Astrocyte (in vitro differentiated cells and primary cell): ENCODE measurements at places on chromosomes 11 and 22. TPM values are rescaled to one million over a fixed set of nuclear protein-coding genes. Genes with fewer than 3 reads are reported as not detected.

DNA sequence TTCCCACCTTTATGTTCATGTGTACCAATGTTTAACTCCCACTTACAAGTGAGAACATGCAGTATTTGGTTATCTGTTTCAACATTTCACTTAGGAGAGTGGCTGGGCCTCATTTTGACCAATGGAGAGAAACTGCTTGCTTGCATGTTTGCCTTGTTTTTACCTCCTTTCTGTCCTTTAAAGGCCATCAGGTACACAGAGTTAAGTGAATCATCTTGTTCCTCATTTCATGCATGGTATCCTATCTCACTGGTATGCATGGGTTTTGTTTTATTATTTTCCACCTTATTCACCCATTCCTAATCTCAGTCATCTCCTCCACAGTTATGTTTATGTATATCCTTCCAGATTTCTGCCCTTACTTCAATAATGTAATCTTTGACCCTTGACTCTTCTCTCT is 101.0 kb downstream of the ELP4 start:
- DNase-seq, result no peak

DNA sequence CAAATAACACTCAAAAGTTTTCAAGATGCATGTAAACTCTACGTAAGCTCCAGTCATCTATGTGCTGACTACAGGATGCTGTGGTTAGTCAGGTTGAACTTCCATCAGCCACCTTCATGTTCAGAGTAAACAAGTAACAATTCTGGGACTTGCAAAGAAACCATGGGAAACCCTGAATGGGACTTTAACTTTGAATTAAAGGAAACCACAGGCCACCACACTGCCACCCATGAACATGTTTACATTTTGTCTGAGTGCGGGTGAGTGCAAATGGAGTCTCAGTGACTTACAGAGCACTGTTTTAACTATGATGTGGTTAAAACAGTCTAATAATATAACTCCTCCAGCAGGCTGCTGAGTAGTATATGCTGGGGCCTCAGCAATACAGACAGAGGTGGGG is 12.9 kb upstream of the SYTL2 start:
- DNase-seq, result no peak

DNA sequence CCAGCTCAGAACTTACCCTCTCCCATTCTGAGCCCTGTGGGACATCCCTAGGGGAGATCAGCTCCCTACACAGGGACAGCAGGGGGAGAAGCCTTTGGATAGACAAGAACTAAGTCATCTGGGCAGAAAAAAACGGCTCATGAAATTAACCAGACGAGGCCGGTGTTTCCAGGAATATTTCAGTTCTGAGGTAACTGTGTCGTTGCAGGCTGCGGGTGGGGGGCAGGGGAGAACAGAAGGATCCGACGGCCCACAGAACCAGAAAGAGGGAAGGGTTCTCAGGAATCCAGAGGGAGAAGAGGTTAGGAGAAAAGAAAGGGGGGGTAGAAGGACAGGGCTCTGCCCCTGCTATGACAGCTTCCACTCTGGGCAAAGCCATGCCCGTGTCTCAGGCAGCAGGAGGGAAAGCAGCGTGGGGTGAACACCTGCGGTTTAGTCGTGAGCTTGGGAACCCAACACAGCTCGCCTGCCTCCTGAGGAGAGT is 3.6 kb downstream of the CLCF1 start:
- DNase-seq, result no peak

- DNase-seq, result no peak
Observed at GRCh38 chr11:3093281-3094191, 36.3 kb upstream of the CARS1 start.

Gene ST14
- 1.4 and 4.2 TPM in 2 replicates for total RNA-seq

GRCh38 chr11:10387206-10388083 is 67.6 kb upstream of the AMPD3 start:
- peak; percentile 93 for DNase-seq

Gene CARD18
- not detected in 2 replicates for total RNA-seq

DNA sequence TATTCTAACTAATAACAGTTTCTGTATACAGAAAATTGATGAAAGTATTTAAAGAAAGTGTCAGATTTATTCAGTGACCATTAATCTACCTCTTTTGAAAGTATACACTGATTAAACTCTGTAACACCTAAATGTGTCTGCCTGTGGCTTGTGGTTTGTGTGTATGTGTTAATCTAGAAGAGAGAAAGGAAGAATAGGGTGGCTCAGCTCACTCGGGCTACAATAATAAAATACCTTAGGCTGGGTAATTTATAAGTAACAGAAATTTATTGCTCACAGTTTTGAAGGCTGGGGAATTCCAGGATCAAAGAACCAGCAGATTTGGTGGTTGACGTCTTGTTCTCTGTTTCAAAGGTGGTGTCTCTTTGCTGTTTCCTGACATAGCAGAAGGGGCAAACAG is 13.6 kb upstream of the OR5AS1 start:
- DNase-seq, result no peak

Gene PLCB3
- 48.7 and 50.9 TPM in 2 replicates for total RNA-seq

- no peak for DNase-seq
Observed at GRCh38 chr11:74332291-74332690, 20.9 kb upstream of the P4HA3 start.

- no peak for DNase-seq
Observed at GRCh38 chr11:114082767-114083181, 23.3 kb downstream of the ZBTB16 start.

DNA sequence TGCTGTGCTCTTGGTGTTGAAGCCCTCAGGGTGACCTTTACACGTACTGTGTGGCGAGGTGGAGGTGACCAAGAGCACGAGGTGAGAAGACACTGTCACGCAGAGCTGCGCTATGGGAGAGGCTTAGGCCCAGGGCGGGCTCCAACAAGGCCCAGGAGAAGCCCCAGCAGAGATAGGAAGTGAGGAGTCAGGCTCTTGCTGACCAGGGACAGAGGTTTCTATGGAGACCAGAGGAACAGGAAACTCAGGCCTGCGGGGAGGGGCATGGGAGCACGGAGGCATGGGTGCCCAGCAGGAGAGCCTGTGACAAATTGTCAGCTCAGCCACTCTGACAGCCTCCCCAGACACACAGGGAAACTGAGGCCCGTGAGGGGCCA is 15.8 kb downstream of the DGKZ start:
- DNase-seq, result peak; percentile 53

GRCh38 chr11:10436224-10436623 is 18.8 kb upstream of the AMPD3 start:
- no peak for DNase-seq

DNA sequence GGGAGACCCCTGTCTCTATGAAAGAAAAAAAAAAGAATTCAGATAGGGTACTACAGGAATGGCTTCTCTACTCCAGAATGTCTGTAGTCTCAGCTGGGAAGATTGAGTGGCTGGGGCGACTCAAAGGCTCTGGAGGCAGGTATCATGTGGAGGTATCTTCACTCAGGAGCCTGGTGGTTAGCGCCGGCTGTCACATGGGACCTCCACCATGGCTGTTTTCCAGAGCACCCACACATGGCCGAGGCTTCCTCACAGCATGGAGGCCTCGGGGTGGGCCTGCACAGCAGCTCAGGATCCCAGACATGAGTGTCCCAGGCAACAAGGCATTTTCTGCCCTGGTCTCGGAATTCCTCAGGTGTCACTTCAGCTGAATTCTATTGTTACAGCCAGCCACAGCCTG is 10.1 kb downstream of the RPS13 start:
- DNase-seq, result no peak

DNA sequence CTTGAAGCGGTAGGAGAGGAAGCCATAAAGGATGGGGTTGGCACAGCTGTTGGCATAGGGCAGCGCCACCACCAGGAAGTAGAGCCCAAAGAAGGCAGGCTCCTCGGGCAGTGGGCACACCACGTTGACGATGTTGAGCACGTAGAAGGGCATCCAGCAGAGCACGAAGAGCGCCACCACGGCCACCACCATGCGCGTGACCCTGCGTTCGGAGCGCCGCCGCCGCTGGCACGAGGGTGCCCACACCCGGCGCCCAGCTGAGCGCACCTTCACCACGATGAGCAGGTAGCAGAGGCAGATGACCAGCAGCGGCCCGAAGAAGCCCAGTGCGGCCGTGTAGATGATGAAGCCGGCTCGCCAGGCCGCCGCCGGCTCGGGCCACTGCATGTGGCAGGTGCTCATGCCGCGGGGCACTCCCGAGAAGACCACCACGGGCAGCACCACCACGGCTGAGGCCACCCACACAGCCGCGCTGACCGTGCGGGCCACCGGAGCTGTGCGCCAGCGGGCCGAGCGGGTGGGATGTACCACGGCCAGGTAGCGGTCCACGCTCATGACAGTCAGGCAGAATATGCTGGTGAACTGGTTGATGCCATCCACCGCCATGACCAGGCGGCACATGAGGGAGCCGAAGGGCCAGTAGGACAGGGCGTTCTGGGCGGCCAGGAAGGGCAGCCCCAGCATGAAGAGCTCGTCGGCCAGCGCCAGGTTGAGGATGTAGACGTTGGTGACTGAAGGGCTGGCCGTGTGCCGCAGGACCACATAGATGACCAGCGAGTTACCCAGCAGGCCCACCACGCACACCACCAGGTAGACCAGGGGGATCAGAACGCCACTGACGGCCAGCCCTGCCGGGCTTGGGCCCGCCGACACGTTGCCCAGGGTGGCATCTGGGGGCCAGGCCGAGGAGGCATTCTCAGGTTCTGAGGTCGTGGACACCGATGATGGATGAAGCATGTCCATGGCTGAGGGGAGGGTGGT is 5.1 kb downstream of the SSTR3 start:
- DNase-seq, result no peak

DNA sequence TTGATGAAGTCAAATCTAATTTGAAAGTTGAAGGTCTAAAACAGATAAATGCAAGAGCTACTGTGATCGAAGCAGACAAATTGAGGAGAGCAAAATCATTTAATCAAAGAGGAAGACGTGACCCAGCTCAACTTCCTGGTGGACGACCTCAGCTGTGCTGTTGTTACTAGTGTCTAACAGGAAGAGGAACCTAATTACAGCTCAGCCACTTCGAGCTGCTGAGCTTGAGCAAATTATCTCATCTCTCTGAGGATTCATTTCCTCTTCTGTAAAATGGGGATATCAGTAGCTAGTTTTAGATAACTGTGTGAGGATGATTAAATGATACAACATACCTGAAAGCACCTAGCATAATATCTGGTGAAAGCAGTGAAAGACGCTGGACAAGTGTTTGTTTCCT is 48.6 kb upstream of the OLFML1 start:
- DNase-seq, result no peak

DNA sequence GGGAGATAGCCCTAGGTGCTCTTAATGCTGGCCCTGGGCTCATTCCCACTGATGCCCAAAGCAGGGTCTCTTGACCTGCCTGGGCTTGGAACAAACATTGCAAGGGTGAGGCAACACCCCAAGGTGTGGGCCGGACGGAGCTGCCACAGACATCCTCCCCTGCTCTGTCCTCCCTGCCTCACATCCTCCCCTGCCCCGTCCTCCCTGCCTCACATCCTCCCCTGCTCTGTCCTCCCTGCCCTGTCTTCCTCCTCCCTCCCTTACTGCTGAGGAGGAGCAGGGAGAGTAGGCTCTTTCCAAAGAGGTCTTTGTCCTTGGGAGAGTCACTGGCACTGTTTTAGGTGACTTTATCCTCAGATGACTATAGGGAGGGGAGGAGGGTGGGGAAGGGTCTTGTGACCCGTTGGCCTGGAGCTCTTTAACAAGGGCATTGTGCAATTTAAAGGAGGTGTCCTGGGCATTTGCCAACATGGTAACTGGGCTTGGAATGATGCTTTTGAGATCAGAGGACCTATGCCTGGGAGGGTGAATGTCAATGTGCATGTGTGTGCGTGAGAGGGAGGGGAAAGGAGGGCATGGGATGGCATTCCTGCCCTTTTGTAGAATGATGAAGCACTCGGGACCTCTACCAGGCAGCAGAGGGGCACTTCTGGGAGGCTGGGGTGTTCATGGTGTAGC is 700 bp downstream of the FAM180B start:
- no peak for DNase-seq

- no peak for DNase-seq
Observed at GRCh38 chr22:47808236-47808635, 1045.8 kb downstream of the TBC1D22A start.

Gene KCNQ1
- 0.31 TPM in 1 of 2 replicates, not detected in the other for total RNA-seq

DNA sequence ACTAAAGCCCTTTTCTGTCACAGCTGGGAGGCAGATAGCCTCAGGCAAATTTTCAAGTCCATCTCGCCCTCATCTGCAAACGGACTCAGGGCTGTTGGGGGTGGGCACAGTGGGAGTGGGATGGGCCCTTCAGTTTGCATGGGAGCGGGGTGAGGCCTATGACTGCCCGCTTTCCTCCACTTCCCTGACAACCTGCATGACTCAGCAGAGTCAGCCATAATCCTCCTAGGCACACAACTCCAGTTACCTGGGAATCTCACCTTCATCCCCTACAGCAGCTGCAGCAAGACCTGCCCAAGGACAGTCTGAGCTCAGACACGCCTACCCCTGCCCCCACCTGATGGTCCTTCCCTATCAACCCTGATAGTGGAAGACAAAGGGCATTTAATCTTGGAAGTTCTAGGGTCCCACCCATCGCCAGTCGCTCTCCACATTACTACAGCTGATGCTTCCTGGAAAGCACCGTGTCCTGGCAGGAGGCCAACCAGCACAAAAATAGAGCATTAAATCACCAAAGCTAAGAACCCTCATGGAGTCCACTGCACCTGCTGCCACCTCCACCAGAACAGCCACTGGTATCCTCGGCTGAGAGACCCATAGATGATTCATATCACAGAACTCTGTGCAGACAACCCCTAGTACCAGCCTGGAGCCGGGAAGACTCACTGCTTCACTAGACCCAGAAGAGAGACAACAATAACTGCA is 319.3 kb downstream of the DCDC1 start:
- no peak for DNase-seq

Gene UCP3
- 0.65 and 2.0 TPM in 2 replicates for total RNA-seq

DNA sequence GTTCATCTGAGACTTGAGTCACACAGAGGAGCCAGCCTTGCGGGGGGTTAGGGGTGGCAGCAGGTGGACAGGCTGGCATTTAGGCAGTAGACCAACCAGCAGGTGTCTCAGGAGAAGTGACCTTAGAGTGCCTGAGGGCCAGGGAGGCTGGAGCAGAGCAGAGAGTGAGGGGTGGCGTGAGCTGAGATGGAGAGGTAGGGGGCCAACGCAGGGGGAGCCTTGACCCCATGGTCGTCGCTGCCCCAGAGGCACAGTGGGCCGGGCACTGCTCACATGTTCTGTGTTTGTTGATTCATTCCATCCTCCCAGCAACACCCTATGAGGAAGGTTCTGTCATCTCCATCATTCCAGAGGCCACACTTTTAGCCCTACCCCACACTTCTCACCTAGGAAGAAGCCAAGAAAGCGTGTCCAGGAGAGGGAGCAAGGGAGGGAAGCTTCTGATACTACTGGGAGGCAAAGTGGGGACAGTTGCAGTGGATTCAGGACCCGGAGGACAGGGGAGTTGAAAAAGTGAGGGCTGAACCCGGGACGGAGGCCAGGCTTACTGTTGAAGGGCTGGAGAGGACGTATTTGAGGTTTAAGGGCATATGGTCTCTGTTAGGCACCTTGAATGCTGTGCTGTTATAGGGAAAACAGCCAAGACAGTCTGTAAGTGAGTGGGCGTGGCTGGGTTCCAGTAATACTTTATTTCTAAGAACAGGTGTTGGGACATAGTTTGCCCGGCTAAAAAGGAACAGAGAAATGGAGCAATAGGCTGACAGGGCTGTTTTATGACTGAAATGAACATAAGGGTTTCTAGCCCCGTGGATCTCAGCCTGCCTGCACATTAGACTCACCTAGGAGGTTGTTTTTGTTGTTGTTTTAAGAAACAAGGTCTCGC is 7.3 kb downstream of the SART1 start:
- no peak for DNase-seq

GRCh38 chr11:116882386-116882785 is 45.0 kb upstream of the APOA1 start:
- DNase-seq, result peak; percentile 83

- DNase-seq, result peak; percentile 8
Observed at GRCh38 chr22:25509374-25509791, 55.1 kb upstream of the GRK3 start.

Gene SPA17
- total RNA-seq, result 5.0 and 6.2 TPM in 2 replicates
